ENCODE measurements at places on chromosomes 2 and 18. TPM values are rescaled to one million over a fixed set of nuclear protein-coding genes. Genes with fewer than 3 reads are reported as not detected.

The SCYGR1 gene
- not detected for polyA plus RNA-seq

The GCG gene
- not detected for polyA plus RNA-seq

The SP110 gene
- 24.4 TPM for polyA plus RNA-seq

The MYO5B gene
- 28.6 TPM for polyA plus RNA-seq

The ERLEC1 gene
- 67.7 TPM for polyA plus RNA-seq

The PTPRN gene
- polyA plus RNA-seq: 0.27 TPM

The CCDC102B gene
- 8.8 TPM for polyA plus RNA-seq

The QPCT gene
- polyA plus RNA-seq: 13.2 TPM

The EIPR1 gene
- polyA plus RNA-seq: 26.3 TPM

The SLC9A4 gene
- 7.0 TPM for polyA plus RNA-seq

The FBXO48 gene
- 2.3 TPM for polyA plus RNA-seq

The HOXD10 gene
- 220 TPM for polyA plus RNA-seq

The LGALSL gene
- polyA plus RNA-seq: 41.8 TPM

The ACOXL gene
- polyA plus RNA-seq: 1.1 TPM

The CPSF3 gene
- polyA plus RNA-seq: 66.3 TPM

The MAL gene
- 263 TPM for polyA plus RNA-seq

The LRRTM4 gene
- polyA plus RNA-seq: 1.4 TPM

The MOGAT1 gene
- 0.27 TPM for polyA plus RNA-seq

The EGR4 gene
- not detected for polyA plus RNA-seq

The REEP1 gene
- polyA plus RNA-seq: 3.5 TPM

The ZAP70 gene
- polyA plus RNA-seq: 2.2 TPM

The LIMS3 gene
- 2.4 TPM for polyA plus RNA-seq

The ANKRD30BL gene
- polyA plus RNA-seq: 0.85 TPM

The ANKAR gene
- polyA plus RNA-seq: 17.1 TPM

The ABCG8 gene
- polyA plus RNA-seq: 0.88 TPM

The COPS7B gene
- 69.6 TPM for polyA plus RNA-seq

The CCDC178 gene
- 1.6 TPM for polyA plus RNA-seq

The PROM2 gene
- polyA plus RNA-seq: 39.1 TPM

The SLC20A1 gene
- polyA plus RNA-seq: 64.8 TPM

The ATIC gene
- 161 TPM for polyA plus RNA-seq

The PTH2R gene
- polyA plus RNA-seq: 62.4 TPM

The HJURP gene
- polyA plus RNA-seq: 33.4 TPM

The ARHGEF4 gene
- polyA plus RNA-seq: 6.6 TPM

The SERPINB3 gene
- polyA plus RNA-seq: 0.12 TPM

The ABCG5 gene
- polyA plus RNA-seq: 0.63 TPM

The ANKRD30B gene
- 0.62 TPM for polyA plus RNA-seq
